ENCODE measurements at places on chromosomes 1 and 21.
A peak's percentile ranks its signal among the peaks of the same experiment; 100 is the strongest.

DNA sequence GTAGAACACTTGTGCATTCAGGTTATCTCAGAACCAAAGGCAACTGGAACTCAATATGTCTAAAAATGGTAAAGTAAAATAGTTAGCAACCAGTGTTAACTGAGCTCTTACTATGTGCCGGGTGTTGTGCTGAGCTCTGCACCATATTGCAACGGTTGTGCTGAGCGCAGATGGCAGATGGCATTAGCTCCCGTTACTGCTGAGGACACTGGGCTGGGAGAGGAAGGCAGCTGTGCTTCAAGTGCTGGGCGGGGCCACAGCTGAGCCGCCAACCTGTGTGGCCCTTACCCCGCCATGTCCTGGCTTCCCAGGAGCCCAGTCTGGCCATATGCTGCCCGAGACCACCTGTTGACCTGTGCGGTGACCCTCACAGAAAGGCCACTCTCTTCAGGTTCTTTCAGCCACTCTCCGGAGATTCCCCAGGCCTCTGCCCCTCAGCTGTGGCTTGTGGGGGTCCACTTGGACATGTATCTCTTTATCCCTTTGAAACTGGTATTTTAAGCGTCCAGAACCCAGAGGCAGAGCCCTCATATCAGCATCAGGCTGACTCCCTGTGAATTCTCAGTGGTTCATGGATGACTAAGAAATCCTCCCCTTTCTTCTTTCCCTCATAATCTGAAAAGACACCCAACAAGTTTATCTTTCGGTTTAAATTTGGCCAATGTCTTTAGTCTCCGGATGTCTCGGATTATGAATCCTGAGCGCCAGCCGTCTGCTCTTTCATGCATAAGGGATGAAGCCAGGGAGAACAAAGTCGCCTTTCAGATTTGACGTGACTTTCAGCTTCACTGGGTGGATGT is 26.4 kb downstream of the LDLRAP1 start:
- peak; percentile 52 for DNase-seq

DNA sequence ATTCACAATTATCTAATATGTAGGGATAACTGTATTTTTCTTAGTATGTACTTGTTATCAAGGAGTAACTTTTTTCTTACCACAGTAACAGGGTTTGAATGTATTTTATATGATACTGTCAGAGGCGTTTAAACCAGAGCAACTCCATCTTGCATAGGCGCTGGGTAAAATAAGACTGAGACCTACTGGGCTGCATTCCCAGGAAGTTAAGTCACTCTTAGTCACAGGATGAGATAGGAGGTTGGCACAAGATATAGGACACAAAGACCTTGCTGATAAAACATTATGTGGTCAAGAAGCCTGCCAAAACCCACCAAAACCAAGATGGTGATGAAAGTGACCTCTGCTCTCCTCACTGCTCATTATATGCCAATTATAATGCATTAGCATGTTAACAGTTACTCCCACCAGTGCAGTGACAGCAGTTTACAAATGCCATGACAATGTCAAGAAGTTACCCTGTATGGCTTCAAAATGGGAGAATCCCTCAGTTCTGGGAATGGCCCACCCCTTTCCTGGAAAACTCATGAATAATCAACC is 64.8 kb downstream of the RPE65 start:
- no peak for DNase-seq

DNA sequence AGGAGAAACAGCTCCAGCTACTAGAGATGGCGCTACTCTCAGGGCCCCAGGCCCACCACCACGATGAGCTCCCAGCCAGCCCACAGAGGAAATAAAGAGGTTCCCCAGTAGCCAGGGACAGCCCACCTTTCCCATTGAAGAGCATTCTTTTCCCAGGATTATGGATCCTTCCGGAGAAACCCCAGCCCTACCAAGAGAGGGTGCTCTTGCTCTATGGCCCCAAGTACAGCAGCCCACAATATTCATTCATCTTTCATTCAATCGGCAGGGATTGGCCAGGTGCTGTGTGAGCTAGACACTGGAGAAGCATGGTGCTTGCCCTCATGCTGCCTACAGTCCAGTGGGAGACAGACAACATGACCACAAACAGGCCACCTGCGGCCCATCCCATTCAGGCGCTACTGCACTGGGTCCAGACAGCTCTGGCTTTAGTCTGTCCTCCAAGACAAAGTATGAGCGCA is 29.9 kb downstream of the PMVK start:
- DNase-seq = no peak

DNA sequence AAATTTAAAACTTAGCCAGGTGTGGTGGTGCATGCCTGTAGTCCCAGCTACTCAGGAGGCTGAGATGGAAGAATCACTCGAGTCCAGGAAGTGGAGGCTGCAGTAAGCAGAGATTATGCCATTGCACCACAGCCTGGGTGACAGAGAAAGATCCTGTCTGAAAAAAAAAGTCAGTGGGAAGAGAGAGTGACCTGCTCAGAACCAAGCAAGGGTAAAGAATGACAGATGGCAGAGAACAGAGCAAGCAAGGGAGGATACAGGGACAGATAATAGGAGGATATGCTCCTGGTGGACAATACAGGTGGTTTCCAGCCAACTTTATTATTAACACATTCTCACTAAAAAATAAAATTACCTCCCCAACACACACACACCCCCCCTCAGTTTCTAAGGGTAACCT is 4.6 kb upstream of the TMEM51 start:
- no peak for DNase-seq

DNA sequence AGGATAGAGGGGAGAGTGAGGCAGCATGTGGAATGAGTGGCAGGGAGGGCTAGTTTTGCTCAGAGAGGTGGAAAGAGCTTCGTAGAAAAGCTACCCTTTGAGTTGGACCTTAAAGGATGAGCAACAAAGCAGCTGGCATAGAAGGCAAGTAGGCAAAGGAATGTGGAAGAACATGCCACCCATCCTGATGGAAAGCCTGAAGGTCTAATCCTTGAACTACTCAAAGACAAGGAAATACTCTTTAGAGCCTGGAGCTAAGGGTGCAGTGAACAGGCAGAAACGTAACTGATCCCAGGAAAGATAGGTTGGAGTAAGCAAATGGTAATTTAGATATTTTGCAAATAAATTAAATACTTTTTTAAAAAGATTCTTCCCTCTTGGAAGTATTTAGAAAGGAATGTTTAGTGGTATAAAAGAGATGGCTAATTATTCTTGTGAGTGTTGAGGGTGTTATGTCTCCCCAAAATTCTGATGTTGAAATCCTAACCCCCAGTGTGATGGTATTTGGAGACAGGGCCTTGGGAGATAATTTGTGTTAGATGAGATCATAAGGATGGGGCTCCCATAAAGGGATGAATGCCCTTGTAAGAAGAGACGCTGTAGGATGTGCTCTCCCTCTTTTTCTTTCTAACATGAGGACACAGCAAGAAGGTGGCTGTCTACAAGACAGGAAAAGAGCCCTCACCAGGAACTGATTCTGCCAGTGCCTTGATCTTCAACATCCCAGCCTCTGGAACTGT is 308.1 kb upstream of the RUNX1 start:
- DNase-seq = no peak

- peak; percentile 23 for DNase-seq
Measured at GRCh38 chr1:25100151-25100833, 132.0 kb downstream of the SYF2 start.

GRCh38 chr1:2632561-2633361 is at the start of gene MMEL1:
TSS of gene MMEL1 (minus strand) at chr1:2633016. CDS start at chr1:2629484, 3,532 bp downstream.
- DNase-seq = no peak

- DNase-seq = no peak
Measured at GRCh38 chr1:225597926-225598575, 54.9 kb downstream of the ENAH start.

DNA sequence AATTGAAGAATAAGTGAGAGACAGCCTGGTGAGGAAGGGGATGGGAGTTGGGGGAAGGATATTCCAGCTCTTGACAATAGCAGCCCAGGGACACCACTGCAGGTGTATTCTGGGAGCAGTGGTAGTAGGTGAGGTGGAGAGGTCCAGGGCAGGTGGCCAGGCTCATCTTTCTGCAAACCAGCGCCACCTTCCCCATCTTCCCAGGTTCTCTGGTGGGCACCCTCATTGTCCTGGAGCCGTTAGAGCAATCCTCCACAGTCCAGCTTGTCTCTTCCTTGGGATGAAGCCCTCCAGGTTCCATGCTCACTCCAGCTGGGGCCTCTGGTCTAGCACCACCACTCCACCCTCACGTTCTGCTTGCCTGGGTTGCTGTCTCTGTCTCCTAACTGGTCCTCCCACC is 97.0 kb downstream of the IER5 start:
- DNase-seq = no peak

DNA sequence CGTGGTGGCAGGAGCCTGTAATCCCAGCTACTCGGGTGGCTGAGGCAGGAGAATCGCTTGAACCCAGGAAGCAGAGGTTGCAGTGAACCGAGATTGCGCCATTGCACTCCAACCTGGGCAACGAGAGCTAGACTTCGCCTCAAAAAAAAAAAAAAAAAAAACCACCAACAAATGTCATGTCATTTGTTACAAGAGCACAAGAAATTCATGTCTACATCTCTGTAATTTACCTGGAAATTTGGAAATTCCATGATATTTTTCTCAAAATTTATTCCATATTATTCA is 16.5 kb upstream of the VPS45 start:
- DNase-seq = no peak

DNA sequence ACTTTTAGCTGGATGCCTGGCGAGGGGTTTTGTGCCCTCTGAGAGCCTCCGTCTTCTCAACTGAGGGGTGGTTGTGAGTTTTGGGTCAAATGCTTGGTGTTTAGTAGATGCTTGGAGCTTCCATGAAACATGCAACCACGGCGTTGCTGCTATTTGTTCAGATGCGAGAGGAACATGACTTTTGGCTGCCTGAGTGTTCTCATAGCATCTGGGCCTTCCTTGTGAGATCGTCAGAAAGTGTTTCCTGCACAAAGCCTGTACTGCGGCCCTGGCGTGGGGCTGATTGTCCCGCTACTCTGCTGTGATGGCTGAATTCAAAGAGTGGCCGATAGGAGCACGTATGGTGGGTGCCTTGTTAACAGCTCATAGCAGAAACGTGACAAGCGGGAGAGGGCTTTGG is 69.8 kb upstream of the FAM3B start:
- DNase-seq = no peak

DNA sequence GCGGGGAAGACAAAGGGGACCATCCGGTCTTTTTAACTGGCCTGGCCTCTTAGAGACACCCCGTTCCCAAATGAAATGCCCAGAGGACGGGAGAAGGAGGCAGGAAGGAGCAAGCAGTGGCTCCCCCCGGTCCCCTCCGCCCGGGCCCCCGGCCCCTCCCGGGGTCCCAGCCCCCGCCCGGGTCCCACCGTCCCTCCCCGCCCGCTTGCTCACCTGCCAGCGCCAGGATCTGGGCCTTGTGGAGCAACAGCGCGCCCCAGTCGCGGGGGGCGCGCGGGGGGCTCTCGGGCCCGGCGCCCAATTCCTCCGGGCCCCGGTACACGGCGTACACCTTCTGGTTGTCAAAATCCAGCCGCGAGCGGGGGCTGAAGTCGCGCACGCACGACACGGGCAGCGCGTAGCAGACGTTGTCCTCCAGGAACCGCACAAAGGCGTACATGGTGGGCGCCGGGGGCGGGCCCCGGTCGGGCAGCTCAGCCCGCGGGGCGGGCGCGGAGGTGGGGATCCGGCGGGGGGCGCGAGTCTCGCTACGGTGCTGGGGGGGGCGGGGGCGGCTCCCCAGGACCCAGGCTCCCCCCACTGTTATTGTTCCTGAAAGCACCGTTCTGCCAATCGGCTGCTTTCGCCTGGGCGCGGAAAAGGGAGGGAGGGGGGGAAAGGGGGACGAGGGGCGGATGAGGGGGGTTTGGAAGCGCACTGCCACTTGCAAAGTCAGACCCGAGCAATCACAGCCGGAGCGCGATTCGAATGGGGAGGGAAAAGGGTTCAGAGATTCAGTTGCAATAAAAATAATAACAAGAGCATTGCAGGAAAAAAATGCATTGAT is at the start of gene BEND5:
Gene BEND5 (minus strand): TSS at position 499 of the 826 bp plus-strand sequence. CDS start 60 bp downstream, at position 439.
- DNase-seq = peak; percentile 52

DNA sequence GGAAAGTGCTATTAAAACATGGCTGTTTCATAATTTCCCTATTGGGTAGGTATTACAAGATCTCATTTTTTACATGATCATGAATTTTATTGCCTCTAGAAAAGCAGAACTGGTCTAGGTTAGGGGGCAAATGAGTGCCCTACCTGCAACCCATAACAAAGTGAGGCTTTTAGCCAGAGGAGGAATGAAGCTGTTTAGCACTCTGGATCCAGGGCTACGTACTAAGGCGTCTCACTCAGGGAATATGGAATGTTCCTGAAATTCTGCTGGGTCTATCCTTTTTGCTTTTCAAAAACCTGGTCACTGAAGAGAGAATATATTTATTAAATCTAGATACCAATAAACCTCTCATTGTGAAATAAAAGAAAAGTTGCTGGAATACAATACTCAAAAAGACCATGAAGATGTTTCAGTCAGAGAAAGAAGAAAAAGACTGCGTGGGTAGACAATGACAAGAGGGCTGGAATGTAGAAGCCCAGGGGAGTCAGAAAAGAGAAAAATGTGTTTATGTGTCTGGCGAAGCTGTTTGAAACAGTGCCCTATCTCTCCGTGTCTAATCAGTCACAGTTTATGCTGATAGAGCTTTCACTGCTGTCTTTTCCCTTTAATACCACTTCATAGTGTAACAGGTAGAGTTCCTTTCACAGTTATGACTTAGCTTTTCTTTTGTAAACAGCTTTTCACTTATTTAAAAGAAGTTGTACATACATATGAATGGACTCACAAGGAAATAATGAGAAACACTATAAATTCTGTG is 25.0 kb upstream of the SYDE2 start:
- peak; percentile 74 for DNase-seq

DNA sequence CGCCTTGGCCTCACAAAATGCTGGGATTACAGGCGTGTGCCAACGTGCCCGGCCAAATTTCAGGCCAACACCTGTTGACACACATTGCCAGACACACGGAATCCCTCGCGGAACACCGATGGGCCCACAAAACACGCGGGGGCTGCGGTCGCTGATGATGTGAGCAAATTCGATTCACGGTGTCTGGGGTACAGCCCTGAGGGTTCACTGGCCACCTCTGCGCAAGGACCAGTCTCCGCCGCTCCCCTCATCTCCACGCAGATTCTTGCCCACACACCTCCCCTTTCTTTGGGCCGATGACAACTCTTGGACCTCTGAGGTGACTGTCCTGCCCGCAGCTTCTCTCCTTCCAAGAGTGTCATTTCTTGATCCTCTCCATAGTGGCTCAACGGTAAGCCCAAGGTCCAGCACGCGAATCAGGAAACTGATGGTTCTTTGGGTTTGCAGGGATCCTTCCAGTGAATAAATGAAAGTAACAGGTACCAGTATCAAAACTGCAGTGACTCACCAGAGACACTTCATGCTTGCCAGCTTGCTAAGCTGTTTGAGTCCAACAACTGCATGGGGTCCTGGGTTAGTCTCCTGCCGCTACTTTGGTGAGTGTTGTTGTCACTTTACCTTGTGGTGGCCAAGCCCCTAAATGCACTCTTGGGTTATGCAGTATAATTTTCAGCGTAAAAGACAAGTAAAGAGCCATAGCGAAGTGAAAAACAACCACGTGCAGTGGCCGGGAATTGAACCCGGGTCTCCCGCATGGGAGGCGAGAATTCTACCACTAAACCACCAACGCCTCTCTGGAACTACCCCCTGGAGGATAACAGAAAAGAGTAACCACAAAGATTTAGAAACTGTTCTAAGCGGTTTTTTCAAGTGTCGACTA is 11.0 kb upstream of the RNU1-3 start:
- peak; percentile 60 for DNase-seq
